Ecto neural progenitor cell (in vitro differentiated cells): ENCODE measurements at places on chromosomes 6 and 20.

DNA sequence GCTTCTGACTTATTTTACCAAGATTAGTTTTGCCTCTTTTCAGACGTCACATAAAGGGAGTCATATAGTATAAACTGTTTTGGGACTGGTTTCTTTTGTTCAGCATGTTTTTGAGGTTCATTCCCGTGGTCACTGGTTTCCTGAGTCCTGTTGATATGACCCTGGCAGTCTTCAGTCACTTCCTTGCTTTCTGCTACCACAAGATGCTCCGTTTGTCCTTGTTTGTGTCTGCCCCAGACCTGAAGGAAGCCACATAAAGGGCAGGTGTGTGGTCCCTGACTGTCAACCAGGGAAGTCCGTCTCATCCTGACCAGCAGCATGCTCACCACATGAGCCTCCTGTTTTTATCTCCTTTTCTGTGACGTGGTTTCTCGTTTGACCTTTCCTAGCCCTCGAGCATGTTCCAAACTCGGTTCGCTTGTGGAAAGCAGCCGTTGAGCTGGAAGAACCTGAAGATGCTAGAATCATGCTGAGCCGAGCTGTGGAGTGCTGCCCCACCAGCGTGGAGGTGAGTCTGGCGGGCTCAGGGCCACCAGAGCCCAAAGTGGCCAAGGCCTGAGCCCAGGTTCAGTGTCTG is 26.1 kb upstream of the C20orf204 start:
- DNase-seq: no peak

DNA sequence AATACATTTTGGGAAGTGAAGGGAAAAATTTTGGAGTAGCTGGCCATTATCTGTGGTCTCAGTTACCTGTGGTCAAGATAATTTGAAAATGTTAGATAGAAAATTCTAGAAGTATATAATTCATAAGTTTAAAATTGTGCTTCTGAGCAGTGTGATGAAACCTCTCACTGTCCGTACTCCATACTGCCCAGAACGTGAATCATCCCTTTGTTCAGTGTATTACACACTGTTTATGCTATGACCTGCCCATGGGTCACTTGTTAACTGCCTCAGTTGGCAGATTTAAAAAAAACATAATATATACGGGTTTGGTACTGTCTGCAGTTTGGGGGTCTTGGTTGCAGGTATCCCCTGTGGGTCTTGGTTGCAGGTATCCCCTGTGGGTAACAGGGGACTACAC is 4.1 kb upstream of the CALHM5 start:
- DNase-seq: no peak

- no peak for DNase-seq
Measured at GRCh38 chr6:111812060-111813038, 60.9 kb downstream of the FYN start.

DNA sequence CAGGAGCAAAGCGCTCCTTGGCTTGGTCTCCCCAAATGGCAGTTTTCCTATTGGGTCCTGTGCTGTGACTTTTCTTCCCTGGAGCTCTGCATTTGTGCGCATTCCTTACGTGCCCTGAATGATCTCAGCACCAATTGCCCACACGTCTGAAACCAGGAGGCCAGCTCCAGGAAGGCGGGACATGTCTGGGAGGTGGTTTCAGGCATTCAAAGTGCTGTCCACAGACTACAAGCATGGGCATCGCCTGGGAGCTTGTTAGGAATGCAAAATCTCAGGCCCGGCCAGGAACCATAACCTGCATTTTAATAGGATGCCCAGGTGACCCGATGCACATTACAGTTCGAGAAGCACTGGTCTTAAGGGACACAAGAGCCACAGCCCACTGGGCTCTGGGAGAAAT is 239.6 kb downstream of the ANKRD60 start:
- DNase-seq: no peak

DNA sequence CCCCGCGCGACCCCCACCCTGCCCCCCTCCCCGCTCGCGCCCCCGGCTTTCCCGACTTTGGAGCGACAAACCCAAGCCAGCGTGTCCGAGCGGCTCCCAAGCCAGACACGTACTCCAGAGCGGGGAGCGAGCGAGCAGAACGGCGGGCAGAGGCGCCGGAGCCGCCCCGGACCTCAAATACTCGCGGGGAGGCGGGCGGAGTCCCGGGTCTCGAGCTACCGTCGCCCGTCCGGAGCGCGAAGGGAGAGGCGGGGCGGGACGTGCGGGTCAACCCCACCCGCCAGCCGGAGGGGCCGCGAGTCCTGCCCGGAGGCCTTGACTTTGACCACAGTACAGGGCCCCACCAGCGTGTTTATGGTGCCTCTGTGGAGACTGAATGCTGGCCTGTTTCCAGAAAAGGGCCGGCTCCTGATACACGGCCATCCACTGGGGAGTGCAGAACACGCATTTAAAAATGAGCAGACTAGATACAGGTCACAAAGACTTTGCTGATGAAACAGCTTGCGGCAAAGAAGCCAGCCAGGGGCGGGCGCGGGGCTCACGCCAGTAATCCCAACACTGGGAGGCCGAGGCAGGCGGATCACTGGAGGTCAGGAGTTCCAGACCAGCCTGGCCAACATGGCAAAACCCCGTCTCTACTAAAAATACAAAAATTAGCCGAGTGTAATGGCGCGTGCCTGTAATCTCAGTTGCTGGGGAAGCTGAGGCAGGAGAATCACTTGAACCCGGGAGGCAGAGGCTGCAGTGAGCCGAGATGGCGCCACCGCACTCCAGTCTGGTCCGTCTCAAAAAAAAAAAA is at the start of gene SERPINB6:
SERPINB6 (minus strand) TSS at position 148 of the 799 bp plus-strand sequence. CDS start 12,235 bp downstream, outside the sequence.
- peak; percentile 66 for DNase-seq

DNA sequence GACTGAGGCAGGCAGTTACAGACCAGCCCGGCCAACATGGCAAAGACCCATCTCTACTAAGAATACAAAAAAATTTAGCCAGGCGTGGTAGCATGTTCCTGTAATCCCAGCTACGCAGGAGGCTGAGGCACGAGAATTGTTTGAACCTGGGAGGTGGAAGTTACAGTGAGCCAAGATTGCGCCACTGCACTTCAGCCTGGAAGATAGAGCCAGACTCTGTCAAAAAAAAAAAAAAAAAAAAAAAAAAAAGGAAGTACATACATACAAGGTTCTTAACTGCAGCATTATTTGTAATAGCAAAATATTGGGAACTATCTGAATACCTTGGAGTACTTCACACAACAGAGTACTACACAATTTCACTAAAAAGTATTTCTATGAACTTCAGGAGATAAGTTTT is 183.5 kb upstream of the OLIG3 start:
- DNase-seq: no peak

GRCh38 chr6:47080083-47080596 is 38.0 kb upstream of the ADGRF1 start:
- DNase-seq: no peak

DNA sequence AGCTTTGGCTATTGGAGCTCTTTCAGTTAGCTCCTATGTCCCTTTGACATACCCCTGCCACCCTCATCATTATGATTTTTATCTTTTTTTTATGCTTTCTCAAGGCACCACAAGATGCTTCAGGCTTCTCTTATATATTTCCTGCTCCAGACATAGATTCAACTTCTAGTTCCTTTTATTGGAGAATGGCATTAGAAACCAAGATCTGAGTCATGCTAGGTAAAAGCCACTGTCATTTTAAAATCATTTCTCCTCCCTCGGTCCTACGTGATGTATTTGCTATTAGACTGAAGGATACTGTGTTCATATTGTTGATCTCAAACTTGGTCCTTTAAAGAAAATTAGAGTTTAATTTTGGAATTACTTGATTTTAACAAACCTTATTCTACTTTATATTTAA is 8.3 kb downstream of the TENT5A start:
- no peak for DNase-seq

- no peak for DNase-seq
Measured at GRCh38 chr6:141133346-141133745, 999.4 kb upstream of the GJE1 start.
